ENCODE measurements at places on chromosomes 3 and 15.

GRCh38 chr3:141051443-141052200 is 475 bp downstream of the SPSB4 start:
- peak; percentile 3 for DNase-seq

DNA sequence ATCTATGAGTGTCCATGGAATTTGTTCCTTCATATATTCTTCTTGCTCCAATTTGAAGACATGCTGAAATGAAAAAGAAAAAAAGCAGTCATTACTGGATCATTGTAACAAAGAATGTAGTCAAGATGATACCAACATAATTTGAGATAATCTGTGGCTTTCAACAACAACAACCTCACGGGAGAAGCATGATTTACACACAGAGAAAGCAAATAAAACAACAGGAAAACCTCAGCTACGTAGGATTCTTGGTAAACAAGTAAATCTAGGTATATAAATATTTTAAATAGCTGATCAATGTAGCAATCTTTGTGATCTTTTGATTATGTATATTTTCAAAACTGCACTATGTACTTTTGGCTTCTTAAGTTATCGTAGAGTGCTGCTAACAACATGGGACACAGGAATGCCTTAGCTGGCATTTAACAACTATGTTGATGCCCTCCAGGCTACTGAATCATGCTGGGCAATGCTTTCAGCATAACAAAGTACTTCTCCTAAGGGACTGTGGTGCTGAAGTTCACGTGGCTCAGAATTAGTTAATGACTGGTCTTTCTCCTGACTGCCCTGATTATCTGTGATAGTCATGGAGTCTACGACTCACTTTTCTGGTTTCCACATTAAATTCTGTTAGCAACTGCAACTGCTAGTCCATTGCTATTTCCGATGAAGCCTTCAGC is 96.5 kb upstream of the MYO5C start:
- DNase-seq = peak; percentile 75

GRCh38 chr15:49225572-49226281 is 55.7 kb downstream of the GALK2 start:
- no peak for DNase-seq

- no peak for DNase-seq
These were observed 748.7 kb upstream of the CFAP20DC start for GRCh38 chr3:59798372-59799086.

DNA sequence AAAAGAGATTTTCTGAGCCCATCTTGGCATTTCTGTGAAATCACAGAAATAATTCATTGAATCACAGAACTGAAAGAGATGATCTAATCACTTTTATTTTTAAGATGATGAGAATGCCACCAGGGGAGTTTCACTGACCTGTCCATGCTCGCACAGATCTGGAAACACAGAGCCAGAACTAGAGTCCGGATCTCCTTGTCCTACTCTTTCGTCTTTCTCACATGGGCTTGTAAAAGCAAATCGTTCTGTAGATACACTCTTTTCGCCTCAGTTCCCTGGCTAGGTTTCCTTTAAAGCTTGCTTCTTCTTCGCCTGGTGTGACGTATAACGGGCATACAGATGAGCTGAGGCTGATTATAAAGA is 122.5 kb upstream of the SPRED1 start:
- no peak for DNase-seq

DNA sequence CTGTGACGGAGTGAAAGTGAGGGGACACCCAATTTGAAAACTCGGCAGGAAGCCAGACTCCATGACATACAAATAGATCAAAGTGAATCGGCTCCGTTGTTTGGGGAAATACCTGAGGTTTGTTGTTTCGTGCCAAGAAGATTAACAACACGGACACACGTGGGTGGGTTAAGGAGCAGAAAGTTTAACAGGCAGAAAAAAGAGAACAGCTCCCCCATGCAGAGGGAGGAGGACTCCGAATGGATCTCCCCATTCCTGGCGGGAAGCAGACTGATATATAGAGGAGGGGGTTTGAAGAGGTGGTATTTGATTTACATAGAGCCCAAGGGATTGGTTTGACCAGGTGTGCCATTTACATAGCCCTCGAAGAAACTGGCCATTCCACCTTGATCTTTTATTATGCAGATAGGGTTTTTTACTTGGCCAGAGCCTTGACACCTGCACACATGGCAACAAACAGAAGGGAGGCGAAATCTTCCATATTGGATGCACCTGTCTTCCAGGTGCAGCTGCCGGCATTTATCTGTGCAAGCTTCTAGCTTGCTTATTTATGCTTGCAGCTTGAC is 4.8 kb upstream of the SACM1L start:
- DNase-seq = no peak

GRCh38 chr15:39230205-39230907 is 350.5 kb upstream of the THBS1 start:
- DNase-seq = no peak

GRCh38 chr3:125185805-125186204 is 26.7 kb downstream of the SLC12A8 start:
- no peak for DNase-seq

All from stromal cell of bone marrow (primary cell).